Thymus (tissue), 14 donors: ENCODE measurements at places on chromosomes 4 and X. TPM values are rescaled to one million over a fixed set of nuclear protein-coding genes. Genes with fewer than 3 reads are reported as not detected.

Gene TCP11X2
- total RNA-seq = not detected

Gene SPANXN3
- total RNA-seq = not detected

- no peak overlapping the region for H3K4me3 ChIP-seq
- no peak for DNase-seq
- H3K27ac ChIP-seq = no peak overlapping the region
Observed at GRCh38 chr4:141580523-141580922, 55.9 kb upstream of the IL15 start.

DNA sequence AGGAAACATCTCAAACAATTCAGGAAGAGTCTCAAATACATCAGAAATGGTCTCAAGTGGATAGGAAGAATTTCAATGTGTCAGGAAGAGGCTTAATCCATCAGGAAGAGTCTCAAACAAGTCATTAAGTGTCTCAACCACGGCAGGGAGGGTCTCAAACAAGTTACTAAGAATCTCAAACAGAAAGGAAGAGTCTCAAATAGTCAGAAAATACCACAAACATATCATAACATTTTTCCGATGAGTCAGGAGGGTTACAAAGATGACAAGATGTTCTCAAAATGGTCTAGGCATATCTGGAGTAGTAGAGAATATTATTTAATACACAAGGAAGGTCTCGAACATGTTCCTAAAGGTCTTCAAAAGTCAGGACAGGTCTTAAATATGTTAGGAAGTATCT lies 109.3 kb upstream of the USP9X start:
- H3K27me3 ChIP-seq = no peaks in the 10 kb centered on the region
- H3K4me3 ChIP-seq = no peak overlapping the region
- no peak for DNase-seq
- no peaks in the 10 kb centered on the region for H3K4me1 ChIP-seq
- H3K36me3 ChIP-seq = no peaks in the 10 kb centered on the region
- no peak overlapping the region for H3K27ac ChIP-seq

GRCh38 chrX:18871970-18872369 lies 111.9 kb downstream of the PHKA2 start:
- DNase-seq = no peak
- H3K36me3 ChIP-seq = no peaks in the 10 kb centered on the region
- no peak overlapping the region for H3K27ac ChIP-seq
- no peaks in the 10 kb centered on the region for H3K4me1 ChIP-seq
